ENCODE measurements at places on chromosomes 7 and 10.

GRCh38 chr10:99524736-99525380, 7.9 kb upstream of the NKX2-3 start:
- DNase-seq: no peak

DNA sequence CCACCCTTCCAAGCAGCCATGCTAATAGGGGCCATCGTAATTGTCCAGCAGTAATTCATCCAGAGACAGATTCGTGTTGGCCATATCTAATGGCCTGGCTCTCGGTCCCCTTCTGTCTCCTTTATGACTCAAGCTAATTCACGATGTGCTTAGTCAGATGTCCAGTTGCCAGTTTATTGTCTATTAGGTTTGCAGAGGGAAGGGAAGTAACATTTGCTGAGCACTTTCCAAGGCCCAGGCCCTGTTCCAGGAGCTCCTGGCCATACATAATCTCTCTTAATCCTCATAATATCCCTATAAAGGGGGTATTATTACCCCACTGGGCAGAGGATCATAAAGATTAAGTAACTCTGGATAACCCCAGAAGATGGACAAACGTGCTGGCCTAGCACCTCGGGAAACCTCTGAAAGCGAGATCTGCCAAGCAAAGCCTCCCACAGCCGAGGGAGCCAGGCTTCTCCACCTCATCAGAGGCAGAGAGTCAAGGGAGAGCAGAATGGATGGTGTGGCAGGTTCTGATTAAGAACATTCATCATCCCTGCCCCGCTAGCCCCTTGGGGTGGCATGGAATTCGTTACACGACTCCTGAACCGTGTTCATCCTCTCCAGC, 153.7 kb downstream of the PLXNA4 start:
- no peak for DNase-seq

DNA sequence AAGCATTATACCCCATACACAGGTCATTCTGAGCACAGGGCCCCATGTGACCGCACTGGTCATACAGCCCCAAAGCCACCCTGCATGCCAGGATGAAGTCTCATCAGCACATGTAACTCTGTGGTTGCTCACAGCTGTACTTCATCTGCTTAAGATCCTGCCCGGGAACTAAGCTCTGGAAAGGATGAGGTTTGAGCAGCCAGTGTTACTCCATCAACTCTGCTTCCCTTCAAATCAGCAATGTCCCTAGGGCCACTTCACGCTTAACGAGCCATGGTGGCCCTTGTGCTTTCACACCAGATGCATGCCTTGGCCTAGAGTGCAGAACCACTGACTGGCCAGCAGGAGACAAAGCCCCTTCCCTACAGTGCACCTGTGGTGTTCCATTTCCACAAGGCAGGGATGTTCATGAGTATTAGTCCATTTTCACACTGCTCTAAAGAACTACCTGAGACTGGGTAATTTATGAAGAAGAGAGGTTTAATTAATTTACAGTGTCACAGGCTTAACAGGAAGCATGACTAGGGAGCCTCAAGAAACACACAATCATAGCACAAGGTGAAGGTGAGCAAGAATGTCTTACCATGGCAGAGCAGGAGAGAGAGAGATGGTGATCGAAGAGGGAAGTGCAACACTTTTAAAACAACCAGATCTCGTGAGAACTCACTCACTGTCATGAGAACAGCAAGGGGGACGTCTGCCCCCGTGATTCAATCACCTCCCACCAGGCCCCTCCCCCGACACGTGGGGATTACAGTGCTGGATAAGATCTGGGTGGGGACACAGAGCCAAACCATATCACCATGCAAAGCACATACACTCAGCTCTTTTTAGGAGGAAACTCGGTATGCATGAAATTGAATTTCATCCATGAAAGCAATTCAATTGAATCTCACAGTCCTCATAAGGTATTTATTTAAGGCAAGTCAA, 149.0 kb upstream of the CDCA7L start:
- peak; percentile 39 for DNase-seq

- no peak for DNase-seq
These were observed 27.9 kb downstream of the ZEB1 start for GRCh38 chr10:31346953-31347352.

DNA sequence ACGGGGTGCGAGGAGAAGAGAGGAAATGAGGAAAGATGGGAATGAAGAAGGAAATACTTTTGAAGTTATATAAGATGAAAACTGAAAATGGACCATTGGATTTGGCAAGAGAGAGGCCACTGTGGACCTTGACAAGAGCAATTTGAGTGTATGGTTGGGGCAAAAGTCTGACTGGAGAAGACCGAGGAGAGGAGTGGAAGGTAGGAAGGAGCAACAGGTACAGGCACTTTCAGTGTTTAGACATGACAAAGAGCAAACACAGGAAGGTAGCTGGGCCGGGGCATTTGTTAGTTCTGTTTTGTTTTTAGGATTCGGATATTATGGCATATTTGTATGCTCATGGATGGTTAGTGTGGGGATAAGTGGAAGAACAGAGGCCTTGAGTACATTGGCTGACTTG, 99.4 kb downstream of the TAF3 start:
- DNase-seq: no peak

DNA sequence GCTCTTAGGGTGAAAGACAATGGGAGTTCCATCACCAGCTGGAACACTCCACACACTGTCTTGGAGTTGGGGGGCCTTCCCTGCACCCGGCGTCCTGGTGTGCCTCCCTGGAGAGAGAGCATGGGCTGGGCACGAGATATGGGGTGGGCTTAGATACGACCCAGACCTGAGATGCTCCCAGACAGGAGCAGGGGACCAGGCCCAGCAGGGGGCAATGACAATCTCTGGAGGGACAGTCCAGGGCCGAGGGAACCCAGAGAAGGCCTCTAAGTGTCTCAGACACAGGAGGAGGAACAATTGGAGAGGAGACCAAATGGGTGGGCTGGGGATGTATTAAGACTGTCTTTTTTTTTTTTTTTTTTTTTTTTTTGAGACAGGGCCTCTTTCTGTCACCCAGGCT, 40.0 kb downstream of the MYL10 start:
- no peak for DNase-seq

DNA sequence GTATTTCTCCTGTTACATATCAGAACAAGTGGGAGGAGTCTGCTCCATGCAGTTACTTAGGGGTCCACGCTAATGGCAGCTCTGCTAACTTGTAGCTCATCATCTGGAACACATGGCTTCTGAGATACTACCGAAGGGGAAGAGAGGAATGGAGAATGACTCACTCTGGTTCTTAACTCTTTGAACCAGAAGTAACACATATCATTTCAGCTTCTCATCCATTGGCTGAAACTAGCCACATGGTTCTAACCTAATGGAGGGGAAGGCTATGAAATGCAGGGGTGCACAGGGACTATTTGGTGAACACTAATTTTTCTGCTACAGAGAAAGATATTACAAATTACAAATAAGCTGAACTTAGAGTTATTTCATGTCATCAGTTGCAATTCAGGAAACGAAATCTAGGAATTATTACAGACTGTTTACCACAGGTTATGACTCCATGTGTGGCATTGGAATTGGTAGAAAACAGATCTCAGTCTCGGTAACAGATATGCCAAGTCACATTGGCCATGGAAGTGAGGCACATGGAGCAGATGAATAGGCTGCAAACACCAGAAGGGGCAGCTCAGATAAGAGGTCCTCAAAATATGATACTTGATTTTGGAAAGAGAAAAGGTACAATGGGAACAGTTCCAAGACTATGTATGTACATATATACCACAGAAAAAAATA, 9.4 kb upstream of the KAT6B start:
- DNase-seq: no peak

- no peak for DNase-seq
These were observed 105.5 kb upstream of the FAM204A start for GRCh38 chr10:118447478-118448270.

GRCh38 chr10:102450124-102450373, 1.3 kb downstream of the C10orf95 start:
- no peak for DNase-seq

DNA sequence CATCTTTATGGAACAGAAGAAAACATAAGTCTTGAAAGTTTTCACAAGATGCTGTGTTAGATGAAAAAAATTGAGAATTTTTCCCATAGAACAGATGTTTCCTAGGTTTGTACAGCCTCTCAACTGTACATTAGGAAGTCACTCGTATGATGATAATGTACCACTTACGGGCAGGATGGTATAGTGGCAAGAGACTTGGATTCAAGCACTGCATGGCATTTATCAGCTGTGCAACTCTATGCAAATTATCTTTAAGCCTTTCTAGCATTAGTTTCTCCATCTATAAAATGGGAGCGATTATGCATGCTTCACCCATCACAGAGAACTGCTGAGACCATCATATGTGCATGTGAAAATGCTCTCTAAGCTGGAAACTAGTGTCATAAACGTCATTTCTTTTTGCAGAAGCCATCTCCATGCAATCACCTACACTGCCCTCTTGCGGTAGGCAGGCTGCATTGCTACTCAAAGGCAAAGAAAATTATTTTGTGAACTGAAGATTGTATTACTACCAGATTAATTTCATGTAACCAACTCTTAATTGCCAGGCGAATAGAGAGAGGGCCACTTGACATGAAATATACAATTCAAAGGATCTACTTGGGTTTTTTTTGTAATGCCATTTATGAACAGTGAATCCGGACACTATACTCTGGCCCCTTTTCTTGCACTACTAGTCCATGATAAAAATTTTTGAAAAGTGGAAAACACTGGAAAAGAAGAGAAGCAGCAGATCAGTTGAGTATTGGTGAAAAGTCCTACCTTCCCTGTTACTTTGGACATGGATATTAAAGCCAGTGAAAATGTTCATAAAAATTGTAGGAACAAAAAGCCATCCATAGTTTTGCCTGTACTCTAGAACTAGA, 102.3 kb downstream of the JAZF1 start:
- no peak for DNase-seq

GRCh38 chr10:100745882-100746783, 751 bp downstream of the PAX2 start:
- no peak for DNase-seq

- DNase-seq: no peak
These were observed 4.4 kb downstream of the RAB11FIP2 start for GRCh38 chr10:118042336-118042735.
